Dermis lymphatic vessel endothelial cell (primary cell): ENCODE measurements at places on chromosomes 13 and 19. TPM values are rescaled to one million over a fixed set of nuclear protein-coding genes. Genes with fewer than 3 reads are reported as not detected.

Gene NUDT19
- 10.9 and 12.0 TPM in 2 replicates for total RNA-seq

Gene TPT1
- 3,482 and 3,771 TPM in 2 replicates for total RNA-seq

Gene CD177
- under 0.01 and 0.09 TPM in 2 replicates for total RNA-seq

Gene CACNA1A
- under 0.01 and 0.26 TPM in 2 replicates for total RNA-seq

Gene ADGRL1
- 5.4 and 7.9 TPM in 2 replicates for total RNA-seq

Gene ZNF611
- total RNA-seq, result 5.4 and 8.4 TPM in 2 replicates

Gene ZNF556
- not detected in 2 replicates for total RNA-seq

Gene OVOL3
- not detected in 2 replicates for total RNA-seq

Gene FUT6
- total RNA-seq, result not detected in 2 replicates

Gene ALDH16A1
- total RNA-seq, result 54.6 and 58.0 TPM in 2 replicates

Gene TRAPPC2B
- 10.3 and 11.3 TPM in 2 replicates for total RNA-seq

Gene SLC25A15
- total RNA-seq, result 13.6 and 20.2 TPM in 2 replicates

Gene SLC8A2
- not detected in 2 replicates for total RNA-seq

Gene BEST2
- total RNA-seq, result not detected in 2 replicates

Gene LRRC8E
- 0.33 and 0.43 TPM in 2 replicates for total RNA-seq

Gene CATSPERD
- total RNA-seq, result not detected in 2 replicates

Gene ALG11
- 16.0 and 18.5 TPM in 2 replicates for total RNA-seq

Gene SULT2A1
- total RNA-seq, result not detected in 2 replicates

Gene CGB1
- total RNA-seq, result not detected in 2 replicates

Gene SMAD9
- total RNA-seq, result 26.9 and 27.8 TPM in 2 replicates

Gene NFIC
- 10.5 and 14.4 TPM in 2 replicates for total RNA-seq

Gene PSG6
- not detected in 2 replicates for total RNA-seq

Gene ONECUT3
- not detected in 2 replicates for total RNA-seq

Gene FUT3
- total RNA-seq, result not detected in 2 replicates

Gene B3GNT8
- total RNA-seq, result 2.7 and 3.5 TPM in 2 replicates

Gene LGALS4
- 0.34 TPM in 1 of 2 replicates, not detected in the other for total RNA-seq

Gene C19orf67
- total RNA-seq, result not detected in 2 replicates

Gene PDE4C
- total RNA-seq, result 0.09 TPM in 1 of 2 replicates, not detected in the other

Gene ISOC2
- total RNA-seq, result 55.3 and 66.8 TPM in 2 replicates

Gene CBLC
- not detected in 2 replicates for total RNA-seq

Gene PTPRH
- 0.09 and 0.33 TPM in 2 replicates for total RNA-seq

Gene ATP4A
- total RNA-seq, result not detected in 2 replicates

Gene CEACAM3
- total RNA-seq, result not detected in 2 replicates

Gene APOC4
- not detected in 2 replicates for total RNA-seq

Gene CPAMD8
- total RNA-seq, result 1.8 and 2.6 TPM in 2 replicates

Gene MYO1F
- 0.26 and 0.54 TPM in 2 replicates for total RNA-seq

Gene MUC16
- total RNA-seq, result not detected in 2 replicates

Gene IL11
- 0.33 TPM in 1 of 2 replicates, not detected in the other for total RNA-seq

Gene CC2D1A
- total RNA-seq, result 3.5 and 3.7 TPM in 2 replicates

Gene LYPD3
- 0.17 and 1.1 TPM in 2 replicates for total RNA-seq

Gene TNFRSF19
- total RNA-seq, result 0.22 and 0.26 TPM in 2 replicates

Gene KIR2DL1
- total RNA-seq, result not detected in 2 replicates

Gene ZNF560
- total RNA-seq, result under 0.01 TPM in 1 of 2 replicates, not detected in the other

Gene COG6
- 18.7 and 26.3 TPM in 2 replicates for total RNA-seq

Gene MZF1
- 7.9 TPM in 2 replicates for total RNA-seq
